ENCODE measurements at places on chromosomes 3 and 15. TPM values are rescaled to one million over a fixed set of nuclear protein-coding genes. Genes with fewer than 3 reads are reported as not detected.

DNA sequence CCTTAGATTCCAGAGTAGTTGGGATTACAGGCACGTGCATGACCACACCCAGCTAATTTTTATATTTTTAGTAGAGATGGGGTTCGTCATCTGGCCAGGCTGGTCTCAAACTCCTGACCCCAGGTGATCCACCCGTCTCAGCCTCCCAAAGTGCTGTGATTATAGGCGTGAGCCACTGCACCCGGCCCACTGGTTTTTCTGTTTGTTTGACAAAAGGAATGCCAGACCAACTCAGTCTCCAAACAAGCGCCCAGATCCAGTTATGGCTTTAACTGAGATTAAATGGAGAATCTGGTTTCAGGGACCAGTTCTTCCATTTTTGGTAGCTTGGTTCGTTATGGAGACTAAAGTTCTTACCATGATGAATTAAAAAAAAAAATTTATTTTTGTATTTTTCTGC lies 50.8 kb downstream of the CRTC3 start:
- DNase-seq, result no peak

DNA sequence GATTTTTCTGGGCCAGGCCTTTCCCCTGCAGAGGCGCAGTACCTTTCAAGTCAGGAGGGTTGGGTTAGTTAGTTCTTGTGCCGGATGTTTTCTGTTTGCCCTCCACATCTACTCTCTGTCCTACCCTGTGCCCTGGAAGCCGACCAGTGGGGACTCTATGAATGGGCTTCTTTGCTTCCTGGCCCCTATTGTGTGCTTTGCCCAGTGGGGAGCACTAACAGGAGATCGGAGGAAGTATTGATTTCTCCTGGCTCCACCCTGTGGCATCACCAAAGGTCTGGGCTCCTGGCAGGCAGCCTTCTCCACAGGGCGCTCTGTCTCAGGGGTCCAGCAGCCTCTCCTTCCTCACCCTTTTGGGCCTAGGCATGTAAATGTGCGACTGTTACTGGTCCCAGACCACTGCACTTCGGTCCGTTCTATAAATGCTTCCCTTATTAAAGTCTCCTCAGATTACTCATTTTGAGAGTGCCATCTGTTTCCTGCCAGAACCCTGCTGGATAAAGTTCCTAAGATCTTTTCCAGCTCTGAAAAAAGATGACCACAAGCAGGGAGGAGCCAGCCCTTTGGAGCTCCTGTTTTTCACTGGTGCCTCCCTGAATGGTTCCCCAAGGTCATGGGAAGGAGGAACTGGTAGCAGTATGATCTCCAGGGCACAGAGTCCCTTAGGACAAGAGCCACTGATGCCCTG lies 44.5 kb downstream of the CTDSPL start:
- no peak for DNase-seq

DNA sequence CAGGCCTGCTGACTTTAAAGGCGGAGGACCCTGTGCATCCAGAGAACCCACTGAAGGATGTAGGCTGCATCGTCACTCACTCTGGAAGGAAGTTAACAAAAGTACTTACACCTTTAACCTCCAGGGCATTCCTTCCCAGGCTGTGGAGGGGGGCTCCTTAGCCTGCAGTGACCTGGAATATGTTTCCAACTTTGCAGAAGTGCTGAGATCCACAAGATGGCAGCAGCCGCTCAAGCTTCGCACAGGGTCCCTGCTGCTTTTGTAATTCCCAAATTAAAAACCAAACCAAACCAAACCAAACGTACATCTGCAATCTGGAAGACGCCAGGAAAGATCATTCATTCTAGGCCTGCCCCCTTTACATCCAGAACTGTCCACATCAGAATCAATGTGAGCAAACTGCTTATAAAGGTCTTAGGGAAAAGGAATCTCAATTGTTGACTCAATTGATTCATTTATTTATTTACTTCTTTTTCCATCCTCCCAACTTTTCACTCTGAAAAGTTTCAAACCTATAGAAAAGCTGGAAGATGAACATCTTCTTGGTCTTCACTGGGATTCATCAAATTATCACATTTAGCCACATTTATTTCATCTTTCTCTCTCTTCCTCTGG lies 70.5 kb upstream of the KLHL25 start:
- peak; percentile 80 for DNase-seq

GRCh38 chr3:179247289-179248015 lies 3.5 kb downstream of the KCNMB3 start:
- DNase-seq, result no peak

GRCh38 chr15:48718646-48719045 lies 73.1 kb upstream of the FBN1 start:
- peak; percentile 17 for DNase-seq

GRCh38 chr3:42164656-42165055 lies 73.5 kb downstream of the TRAK1 start:
- DNase-seq, result peak; percentile 51

DNA sequence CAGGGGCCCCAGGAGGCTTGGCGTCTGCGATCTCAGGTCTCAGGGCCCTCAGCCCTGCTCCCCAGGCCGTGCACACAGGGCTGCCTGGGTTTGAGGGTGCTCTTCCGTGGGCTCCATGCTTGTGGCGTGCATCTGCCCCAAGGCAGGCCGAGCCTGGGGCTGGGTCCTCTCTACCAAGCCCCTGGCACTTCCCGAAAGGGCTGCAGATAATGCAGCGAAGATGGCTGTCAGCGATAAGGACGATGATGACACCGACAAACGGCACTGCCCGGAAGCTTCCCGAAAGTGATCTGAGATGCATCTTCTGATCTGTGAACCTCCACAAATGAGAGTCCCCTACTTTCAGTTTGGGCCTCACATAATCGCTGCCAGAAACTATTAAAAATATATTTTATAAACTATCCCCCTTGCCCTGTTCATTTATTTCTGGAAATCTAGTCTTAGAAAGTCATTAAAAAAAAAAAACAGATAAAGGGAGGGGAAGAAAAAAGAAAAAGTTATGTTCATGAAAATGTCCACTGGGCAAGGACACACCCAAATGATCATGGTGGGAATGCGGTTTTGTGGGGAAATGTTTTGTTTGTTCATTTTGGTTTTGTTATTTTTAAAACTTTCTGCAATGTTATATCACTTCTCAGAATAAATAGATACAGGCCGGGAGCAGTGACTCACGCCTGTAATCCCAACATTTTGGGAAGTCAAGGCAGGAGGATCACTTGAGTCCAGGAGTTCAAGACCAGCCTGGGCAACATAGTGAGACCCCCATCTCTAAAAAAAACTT lies 51.5 kb downstream of the RPN1 start:
- no peak for DNase-seq

DNA sequence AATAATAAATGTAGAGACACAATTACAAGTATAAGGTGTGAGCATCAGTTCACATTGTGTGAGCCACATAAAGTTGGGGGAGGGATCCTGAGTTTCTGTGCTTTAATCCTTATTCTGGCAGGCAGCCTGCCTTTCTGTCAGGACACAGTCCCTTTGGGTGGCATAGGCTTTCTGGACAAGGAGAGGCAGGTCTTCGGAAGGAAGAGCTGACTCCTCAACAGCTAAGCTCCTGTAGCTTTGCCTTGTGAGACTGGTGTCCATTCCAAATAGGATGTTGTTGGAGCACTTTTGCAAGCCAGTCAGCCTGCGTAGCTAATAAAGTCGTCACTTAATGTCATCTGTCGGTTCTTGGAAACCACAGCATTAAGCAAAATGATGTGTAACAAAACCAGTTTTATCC lies 151.9 kb upstream of the MCTP2 start:
- DNase-seq, result no peak

- DNase-seq, result no peak
Measured at GRCh38 chr3:126934991-126935390, 47.9 kb upstream of the PLXNA1 start.

DNA sequence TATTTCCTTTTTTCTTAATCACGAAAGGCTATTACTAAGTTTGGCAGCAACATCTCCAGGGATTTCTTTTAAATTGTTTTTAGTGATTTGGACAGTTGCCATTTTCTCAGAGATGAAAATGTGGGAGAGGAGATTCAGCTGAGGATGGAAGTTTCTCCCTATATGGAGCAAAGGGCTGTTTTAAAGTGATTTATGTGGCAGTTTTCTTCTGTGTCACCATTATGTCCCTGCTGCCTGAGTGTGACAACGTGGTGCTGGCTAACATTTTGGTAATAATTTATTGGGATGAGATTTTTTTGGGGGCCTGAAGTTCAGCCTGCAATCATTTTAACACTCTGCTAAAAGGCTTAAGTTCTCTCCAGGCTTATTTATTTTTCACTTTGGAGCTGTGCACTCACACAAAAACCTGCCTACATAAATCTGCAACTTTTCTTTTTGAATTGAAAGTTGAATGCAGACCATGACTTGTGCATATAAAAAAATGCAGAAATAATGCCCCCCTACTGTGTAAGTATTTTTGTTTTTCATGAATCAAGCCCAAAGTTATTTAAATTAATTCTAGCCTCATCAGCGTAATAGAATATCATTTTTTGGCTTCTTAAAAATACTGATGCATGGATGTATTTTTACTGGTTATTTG lies 210.9 kb downstream of the ZIC1 start:
- DNase-seq, result peak; percentile 1

GRCh38 chr3:37926611-37927010 lies 64.0 kb upstream of the VILL start:
- DNase-seq, result no peak

DNA sequence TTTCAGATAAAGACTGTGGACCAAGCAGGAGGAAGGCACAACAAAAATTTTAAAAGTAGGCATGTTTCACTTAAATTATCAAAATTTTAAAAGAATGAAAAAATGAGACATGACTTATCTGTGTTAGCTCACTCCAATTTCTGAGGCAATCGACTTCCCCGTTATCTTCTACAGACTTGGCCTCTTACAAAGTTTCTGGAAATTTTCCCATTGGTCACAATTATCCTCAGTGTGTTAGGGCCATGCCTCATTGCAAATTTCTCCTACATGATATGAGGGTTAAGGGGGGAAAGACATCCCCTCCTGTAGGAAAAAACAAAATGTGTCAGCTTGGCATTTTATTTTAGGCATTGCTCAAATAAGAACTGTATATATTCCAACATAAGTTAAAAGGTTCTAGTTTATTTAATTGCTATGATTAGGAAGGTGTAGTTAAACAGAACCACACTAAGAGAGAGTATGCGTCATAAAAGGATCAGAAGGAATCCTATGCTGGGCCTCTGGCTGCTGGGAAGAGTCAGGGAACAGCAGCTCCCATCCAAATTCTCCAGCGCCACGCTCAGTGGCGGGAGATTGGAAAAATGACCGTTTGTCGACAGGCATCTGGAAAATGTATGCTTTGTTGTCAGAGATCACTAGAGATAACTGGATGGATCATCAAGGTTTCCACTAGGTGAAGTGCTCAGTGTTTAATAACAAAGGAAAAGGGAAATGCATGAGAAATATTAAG lies 463.6 kb upstream of the NR2F2 start:
- DNase-seq, result no peak

DNA sequence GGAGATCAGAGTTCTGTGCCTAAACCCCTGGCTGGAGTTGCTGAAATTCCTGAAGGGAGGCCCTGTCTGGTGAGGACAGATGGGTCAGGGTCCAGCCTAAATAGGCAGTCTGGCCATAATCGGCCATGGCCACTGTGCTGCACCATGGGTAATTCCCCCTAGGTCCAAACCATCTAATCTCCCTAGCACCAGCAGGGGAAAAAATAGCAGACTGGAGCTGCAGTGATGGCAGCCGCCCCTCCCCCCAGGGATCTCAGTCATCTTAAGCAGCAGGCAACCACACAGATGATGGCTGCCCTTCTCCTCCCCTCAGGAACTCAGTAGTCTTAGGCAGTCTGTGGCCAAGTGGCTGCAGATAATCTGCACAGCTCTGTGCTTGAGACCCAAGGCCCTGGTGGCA lies 68.4 kb upstream of the CD96 start:
- DNase-seq, result no peak

- peak; percentile 59 for DNase-seq
Measured at GRCh38 chr3:43883729-43884396, 193.1 kb downstream of the ABHD5 start.

DNA sequence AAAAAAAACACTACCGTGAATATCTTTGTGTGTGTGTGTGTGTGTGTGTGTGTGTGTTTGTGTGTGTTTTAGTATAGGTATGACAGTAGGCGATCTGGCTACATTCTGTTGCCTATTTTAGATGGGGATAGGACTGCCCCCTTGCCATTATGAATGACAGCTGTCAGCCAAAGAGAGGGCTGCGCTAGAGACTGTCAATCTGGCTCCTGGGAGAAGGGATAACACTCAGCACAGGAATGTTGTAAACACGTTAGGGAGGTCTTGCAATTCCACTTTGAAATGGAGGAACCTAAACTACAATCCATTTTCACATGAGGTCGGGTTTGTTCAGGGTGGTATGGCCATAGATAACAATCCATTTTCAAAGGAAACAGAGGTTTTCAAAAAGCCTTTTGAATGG lies 14.1 kb upstream of the ETV5 start:
- no peak for DNase-seq

DNA sequence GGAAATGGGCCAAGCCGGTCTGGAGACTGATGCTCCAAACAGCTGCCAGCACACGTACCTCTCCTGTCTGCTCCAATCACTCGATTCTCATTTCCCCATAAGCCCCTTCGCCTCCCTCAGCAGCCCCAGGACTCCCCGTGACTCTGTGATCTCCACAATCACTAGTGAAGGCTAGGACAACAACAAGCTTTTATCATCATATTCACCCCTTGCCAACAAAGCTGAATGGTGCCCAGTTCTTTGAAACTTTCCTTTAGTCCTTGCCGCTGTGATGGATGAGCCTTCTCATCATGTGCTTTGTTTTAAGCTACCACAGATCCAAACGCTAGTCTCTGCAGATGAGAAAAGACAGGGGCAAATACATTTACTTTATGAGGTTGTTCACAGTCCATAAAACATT lies 242.0 kb downstream of the SV2B start:
- no peak for DNase-seq

DNA sequence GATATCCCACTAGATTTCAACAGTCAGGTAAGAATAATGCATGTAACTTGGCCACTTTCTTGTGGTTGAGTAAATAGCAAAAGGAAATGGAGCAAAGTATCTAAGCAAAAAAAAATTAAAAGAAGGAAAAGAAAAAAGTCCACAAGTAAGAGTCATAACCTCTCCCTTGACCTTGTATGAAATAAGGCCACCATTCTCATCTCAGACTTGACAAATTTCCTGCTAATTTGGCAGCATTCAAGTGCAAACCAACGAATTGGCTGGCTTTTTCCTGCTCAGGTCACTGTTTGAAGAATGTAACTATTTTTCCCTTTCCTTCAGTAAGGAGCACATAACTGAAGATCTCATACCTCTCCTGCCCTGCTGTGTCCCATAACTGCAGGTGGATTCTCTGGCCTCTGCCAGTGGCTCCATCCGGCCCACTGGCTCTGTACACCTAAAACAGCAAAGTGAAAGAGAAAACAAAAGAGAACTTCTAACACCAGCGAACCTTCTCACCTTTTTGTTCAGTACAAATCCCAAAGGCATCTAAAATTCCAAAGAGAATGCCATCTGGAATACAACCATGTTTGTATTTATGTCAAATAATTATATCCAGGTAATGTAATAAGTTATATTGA lies 33.4 kb upstream of the RSL24D1 start:
- peak; percentile 35 for DNase-seq

GRCh38 chr3:29597376-29598008 lies 316.6 kb downstream of the RBMS3 start:
- DNase-seq, result no peak

The DUOX1 gene
- total RNA-seq, result 114 TPM

The DUOXA2 gene
- total RNA-seq, result 34.4 TPM

The EPHB3 gene
- total RNA-seq, result 20.4 TPM

The PLSCR2 gene
- not detected for total RNA-seq

The FAM174B gene
- 31.8 TPM for total RNA-seq

The SEMA3F gene
- 12.3 TPM for total RNA-seq

The LNP1 gene
- not detected for total RNA-seq

The MYH15 gene
- 0.37 TPM for total RNA-seq

The LCTL gene
- total RNA-seq, result not detected

The WNT5A gene
- total RNA-seq, result 4.1 TPM

The LEKR1 gene
- not detected for total RNA-seq

The CLDN11 gene
- 11.9 TPM for total RNA-seq

Data from stomach (tissue), 19 donors.